Mesothelial cell of epicardium (in vitro differentiated cells): ENCODE measurements at places on chromosomes 2 and 18.

DNA sequence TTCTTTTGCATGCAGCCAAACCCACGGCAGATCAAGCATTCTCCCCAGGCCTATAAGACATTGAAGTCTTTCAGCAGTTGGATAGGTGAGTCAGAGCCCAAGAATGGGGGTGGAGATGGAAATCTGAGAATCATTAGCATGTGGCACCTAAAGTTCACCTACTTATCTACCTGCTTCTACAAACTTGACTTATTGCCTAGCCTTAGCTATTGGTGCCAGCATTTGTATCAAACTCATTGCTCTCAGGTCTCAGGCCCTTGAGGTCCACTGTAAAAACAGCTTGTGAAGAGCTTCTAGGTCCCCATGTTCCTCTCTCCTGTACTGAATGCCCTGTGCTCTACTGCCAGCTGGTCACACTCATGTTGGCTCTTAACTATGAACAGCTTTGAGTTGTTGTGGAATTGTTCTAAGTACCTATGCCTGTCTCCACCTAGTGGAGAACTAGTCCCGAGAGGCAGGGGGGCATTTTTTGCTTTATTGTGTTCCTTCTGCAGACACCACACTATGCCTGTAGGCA lies 278.4 kb upstream of the SPRED2 start:
- peaks cover 5% of the 10 kb centered on the region for H3K36me3 ChIP-seq
- H3K4me3 ChIP-seq = no peak overlapping the region
- peaks cover 6% of the 10 kb centered on the region for H3K4me1 ChIP-seq
- no peaks in the 10 kb centered on the region for H3K27me3 ChIP-seq
- no peak for DNase-seq

GRCh38 chr2:191038241-191038725 lies 24.3 kb upstream of the STAT1 start:
- H3K27ac ChIP-seq = no peak overlapping the region
- no peak for DNase-seq
- no peak overlapping the region for H3K4me3 ChIP-seq
- no peaks in the 10 kb centered on the region for H3K36me3 ChIP-seq
- H3K4me1 ChIP-seq = no peaks in the 10 kb centered on the region
- no peaks in the 10 kb centered on the region for H3K27me3 ChIP-seq

DNA sequence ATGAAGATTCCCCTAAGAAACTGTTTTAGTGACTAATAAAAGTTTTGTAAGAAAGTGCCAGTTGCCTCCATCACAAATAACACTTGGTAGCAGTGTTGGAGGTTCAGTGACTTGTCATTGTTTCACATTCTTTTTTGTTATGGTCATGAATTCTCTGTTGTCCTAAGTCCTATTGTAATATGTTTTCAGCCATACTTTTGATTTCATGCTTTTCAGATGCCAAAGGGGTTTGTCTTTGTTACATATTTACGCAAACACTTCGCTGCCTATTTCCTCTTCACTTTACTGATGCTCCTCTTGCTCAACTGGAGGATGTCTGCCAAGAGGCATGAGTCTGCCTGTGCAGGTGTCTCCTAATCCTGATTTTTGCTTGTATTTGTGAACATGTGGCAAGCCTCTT lies 66.6 kb downstream of the PHLPP1 start:
- peaks cover 34% of the 10 kb centered on the region for H3K4me1 ChIP-seq
- no peak for DNase-seq
- H3K27me3 ChIP-seq = no peaks in the 10 kb centered on the region
- H3K27ac ChIP-seq = no peak overlapping the region

DNA sequence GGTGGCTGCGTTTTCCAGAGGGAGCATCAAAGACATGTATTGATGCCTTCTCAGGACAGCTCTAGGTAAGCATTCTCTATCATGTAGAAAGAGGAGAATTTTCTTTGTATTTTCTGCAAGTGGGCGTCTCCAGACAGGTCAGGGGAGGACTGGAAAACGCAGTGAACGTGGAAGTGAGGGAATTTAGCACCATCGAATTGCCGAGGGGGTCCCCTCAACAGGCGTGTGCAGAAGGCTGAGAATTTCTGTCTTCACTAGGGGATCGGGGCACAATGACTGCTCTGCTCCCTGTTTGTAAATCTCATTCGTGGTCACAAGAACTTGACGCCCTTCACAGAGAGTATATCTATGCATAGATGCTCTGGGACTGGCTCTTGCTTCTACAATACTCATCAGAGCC lies 5.0 kb upstream of the NTSR2 start:
- H3K27ac ChIP-seq = no peak overlapping the region
- DNase-seq = no peak
- peaks cover 89% of the 10 kb centered on the region for H3K27me3 ChIP-seq
- no peak overlapping the region for H3K4me3 ChIP-seq
- peaks cover 8% of the 10 kb centered on the region for H3K4me1 ChIP-seq

DNA sequence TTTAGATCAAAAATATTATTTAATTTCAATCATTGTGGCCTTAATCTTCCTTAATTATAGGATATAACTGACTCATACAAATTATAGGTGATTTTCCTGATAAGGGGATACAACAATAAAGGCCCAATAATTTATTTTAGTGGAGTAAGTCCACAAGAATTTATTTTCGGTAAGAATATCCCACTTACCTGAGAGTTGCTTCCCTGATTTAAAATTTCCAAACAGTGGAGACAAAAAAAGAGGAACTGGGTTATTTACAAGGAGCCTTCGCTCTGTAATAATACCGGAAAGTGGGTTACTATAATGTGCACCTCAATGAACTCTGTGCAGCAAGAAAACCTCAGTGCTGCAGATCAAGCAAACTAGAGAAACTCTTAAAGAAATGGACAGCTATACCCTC lies 42.2 kb downstream of the FEZ2 start:
- no peak overlapping the region for H3K27ac ChIP-seq
- DNase-seq = no peak
- H3K4me3 ChIP-seq = no peak overlapping the region
- peaks cover 21% of the 10 kb centered on the region for H3K36me3 ChIP-seq

- no peak overlapping the region for H3K4me3 ChIP-seq
- DNase-seq = no peak
- no peaks in the 10 kb centered on the region for H3K36me3 ChIP-seq
- no peak overlapping the region for H3K27ac ChIP-seq
Measured at GRCh38 chr2:20443276-20443920, 3.5 kb upstream of the RHOB start.

- no peak for DNase-seq
- H3K36me3 ChIP-seq = peaks cover 21% of the 10 kb centered on the region
- peaks cover 8% of the 10 kb centered on the region for H3K4me1 ChIP-seq
Measured at GRCh38 chr18:9539283-9539682, 64.0 kb downstream of the RALBP1 start.

DNA sequence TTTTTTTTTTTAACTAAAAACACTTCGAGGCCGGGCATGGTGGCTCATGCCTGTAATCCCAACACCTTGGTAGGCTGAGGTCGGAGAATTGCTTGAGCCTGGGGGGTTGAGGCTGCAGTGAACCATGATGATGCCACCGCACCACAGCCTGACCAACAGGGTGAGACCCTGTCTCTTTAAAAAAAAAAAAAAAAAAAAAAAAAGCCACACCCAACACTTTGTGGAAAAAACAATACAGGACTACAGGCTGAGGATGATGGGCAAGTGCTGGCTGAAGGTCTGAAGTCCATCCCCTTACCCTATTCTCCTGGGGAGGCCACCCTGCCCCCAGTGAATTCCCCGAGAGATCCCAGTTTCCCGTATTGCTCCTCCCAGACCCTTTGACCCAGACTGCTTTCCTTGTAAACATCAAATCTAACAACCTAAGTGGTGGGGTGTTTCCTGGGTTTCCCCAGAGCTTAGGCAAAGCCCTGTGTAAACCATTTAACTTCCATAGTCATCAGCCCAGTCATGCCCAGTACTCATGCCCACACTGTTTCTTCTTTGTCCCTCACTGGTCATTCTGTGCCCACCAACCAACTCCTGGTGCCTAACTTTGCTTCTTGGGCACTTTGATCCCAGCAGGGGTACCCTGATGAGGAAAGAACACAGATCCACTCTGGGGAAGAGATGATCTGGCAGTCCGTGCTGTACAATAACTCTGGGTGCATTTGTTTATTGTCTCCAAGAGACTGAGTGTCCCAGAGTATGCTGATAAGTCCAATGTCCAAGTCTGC lies 5.8 kb upstream of the TMEM37 start:
- H3K36me3 ChIP-seq = no peaks in the 10 kb centered on the region
- DNase-seq = no peak
- no peak overlapping the region for H3K27ac ChIP-seq

- H3K27me3 ChIP-seq = no peaks in the 10 kb centered on the region
- peaks cover 7% of the 10 kb centered on the region for H3K4me1 ChIP-seq
- DNase-seq = no peak
- H3K36me3 ChIP-seq = no peaks in the 10 kb centered on the region
Measured at GRCh38 chr18:36217348-36217747, 30.1 kb downstream of the MOCOS start.

GRCh38 chr18:3297025-3297984 lies 35.4 kb downstream of the MYL12B start:
- no peaks in the 10 kb centered on the region for H3K27me3 ChIP-seq
- peak overlapping the region; percentile 95 for H3K4me3 ChIP-seq
- peak overlapping the region; percentile 88 for H3K27ac ChIP-seq
- peaks cover 5% of the 10 kb centered on the region for H3K4me1 ChIP-seq

DNA sequence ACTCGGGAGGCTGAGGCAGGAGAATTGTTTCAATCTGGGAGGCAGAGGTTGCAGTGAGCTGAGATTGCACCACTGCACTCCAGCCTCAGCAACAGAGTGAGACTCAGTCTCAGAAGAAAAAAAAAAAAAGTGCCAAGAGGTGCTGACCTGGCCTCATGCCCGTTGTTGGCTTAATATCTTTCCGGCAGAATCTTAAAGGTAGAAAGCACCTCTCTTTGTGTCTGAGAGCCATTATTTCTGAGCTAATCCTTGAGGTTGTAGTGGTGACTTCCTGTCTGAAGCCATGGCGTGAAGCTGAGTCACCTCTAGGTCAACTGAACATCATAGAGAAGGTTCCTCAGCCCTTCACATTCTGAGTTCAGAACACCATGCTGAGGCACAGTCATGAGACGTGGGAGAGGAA lies 60.4 kb downstream of the WDSUB1 start:
- H3K27ac ChIP-seq = no peak overlapping the region
- no peaks in the 10 kb centered on the region for H3K4me1 ChIP-seq
- no peak for DNase-seq
- H3K4me3 ChIP-seq = no peak overlapping the region
- H3K36me3 ChIP-seq = peaks cover 63% of the 10 kb centered on the region
- no peaks in the 10 kb centered on the region for H3K27me3 ChIP-seq

DNA sequence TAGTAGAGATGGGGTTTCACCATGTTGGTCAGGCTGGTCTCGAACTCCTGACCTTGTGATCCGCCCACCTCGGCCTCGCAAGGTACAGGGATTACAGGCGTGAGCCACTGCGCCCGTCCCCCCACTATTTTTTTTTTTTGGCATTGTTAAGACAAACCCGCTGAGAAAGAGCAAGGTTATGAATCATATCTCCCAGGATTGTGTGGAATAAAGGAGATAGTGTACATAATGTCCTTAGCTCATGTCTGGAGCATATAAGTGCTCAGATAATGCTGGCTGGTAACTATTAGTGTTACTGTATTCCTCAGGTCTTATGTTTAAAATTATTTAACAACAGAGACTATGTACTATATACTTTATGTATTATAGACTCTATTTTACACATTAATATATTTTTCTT lies 36.0 kb downstream of the TTC27 start:
- peaks cover 32% of the 10 kb centered on the region for H3K36me3 ChIP-seq
- DNase-seq = no peak
- no peak overlapping the region for H3K27ac ChIP-seq

DNA sequence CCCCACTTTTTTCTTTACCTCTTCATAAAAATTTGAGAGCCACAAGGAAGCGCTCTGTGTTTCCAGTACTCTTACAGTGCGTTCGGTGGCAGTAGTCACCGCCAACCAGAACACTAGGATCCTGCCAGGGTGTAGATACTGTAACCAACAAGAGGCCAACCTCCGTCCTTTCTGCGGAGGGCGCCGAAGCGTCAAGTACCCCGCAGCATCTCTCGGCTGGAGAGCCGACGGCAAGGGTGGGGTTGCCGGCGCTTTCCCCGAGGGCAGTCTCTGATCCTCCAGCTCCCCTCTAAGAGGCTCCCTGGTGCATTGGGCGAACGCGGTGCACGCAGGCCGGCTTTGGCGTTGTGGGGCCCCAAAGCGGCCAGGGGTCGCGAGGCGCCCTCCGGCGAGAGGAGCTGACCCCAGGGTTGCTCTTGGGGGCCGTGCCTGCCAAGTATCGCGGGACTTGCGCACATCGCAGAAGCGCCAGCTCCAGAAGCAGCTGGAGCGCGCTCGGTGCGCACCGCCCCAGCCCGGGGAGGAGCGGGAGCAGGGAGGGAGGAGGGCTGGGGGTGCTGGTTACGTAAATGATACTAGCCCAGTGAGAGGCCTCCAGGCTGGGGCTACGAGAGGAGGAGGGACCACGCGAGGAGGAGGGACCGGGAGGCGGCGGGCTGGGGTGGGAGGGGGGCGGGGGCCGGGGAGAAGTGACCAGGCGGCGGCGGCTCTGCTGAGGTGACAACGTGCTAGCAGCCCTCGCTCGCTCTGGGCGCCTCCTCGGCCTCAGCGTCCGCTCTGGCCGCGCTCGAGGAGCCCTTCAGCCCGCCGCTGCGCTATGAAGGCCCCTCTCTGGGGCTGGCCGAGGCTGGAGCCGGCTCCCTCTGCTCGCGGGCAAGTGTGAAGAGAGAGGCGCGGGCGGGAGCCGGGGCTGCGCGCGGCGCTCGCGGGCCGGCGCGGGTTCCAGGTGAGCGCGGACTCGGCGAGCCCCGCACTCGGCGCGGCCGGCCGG lies at the start of gene GALNT13:
GALNT13 (plus strand) TSS at position 692 of the 991 bp plus-strand sequence.
- H3K4me3 ChIP-seq = peak within 1 kb of the TSS; percentile 78
- H3K27me3 ChIP-seq = peaks cover 45% of the 10 kb centered on the region
- peak; percentile 73 for DNase-seq

- DNase-seq = no peak
- H3K27ac ChIP-seq = no peak overlapping the region
- H3K27me3 ChIP-seq = no peaks in the 10 kb centered on the region
- no peaks in the 10 kb centered on the region for H3K36me3 ChIP-seq
- H3K4me3 ChIP-seq = no peak overlapping the region
Measured at GRCh38 chr2:12032398-12032797, 286.0 kb downstream of the LPIN1 start.

DNA sequence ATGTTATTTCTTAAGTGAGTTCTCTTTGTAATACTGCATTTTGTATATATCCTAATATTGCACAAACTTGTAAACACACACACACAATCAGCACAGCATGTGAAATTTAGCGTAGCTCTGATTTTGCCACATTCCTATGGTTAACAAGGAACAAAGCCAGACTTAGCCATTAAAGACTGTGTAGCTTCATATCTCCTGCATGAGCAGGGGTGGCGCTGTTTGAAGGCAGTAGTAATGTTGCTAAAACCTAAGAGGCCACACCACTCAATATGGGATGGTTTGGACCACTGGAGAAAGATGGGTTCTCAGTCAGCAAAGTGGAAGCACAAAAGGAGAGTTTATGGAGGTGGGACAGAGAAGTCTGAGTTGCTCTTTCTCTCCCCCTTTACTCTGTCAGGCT lies 61.1 kb upstream of the RND3 start:
- no peak for DNase-seq
- no peak overlapping the region for H3K27ac ChIP-seq
- H3K4me3 ChIP-seq = no peak overlapping the region
- H3K36me3 ChIP-seq = no peaks in the 10 kb centered on the region
